ENCODE measurements at places on chromosomes 6 and 20.

- no peak for DNase-seq
These were observed 77.8 kb downstream of the ZFAND3 start for GRCh38 chr6:37897321-37897720.

GRCh38 chr6:87710090-87710489 is 8.1 kb upstream of the AKIRIN2 start:
- DNase-seq: no peak

- DNase-seq: no peak
These were observed 751.0 kb downstream of the CD109 start for GRCh38 chr6:74447013-74447412.

DNA sequence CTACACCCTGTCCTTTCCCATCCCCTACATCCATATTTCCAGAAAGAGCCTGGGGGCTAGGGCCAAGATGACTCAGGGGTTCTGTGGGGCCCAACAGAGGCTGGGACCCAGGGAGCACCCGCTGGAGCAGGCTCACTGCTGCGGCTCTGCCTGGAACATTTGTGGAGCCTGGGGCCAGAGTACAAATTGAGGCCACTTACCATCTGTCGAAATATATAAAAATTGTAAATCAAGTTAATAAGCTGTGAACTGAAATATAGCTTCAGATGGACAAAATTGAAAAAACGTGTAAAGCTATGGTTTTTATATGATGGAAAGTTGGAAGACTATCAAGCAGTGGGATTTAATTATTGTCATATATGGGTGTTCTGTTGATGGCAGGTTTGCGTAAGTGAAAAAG is 82.9 kb upstream of the ATXN1 start:
- no peak for DNase-seq

- no peak for DNase-seq
These were observed 223.3 kb upstream of the ZNF217 start for GRCh38 chr20:53816872-53817398.

GRCh38 chr20:6921717-6922386 is 154.4 kb downstream of the BMP2 start:
- DNase-seq: no peak

Measured in activated naive CD8-positive, alpha-beta T cell treated with anti-CD3 and anti-CD28 coated beads, Interleukin-2, amount 50 U/mL, for 24 hours (primary cell).